ENCODE measurements at places on chromosomes 1 and 21.

- no peak for DNase-seq
Measured at GRCh38 chr1:101236516-101237228, at the start of gene S1PR1. Gene S1PR1, plus strand, starts transcription at chr1:101237019. Its CDS starts 1,966 bp downstream, at chr1:101238985.

GRCh38 chr1:91919962-91920361, 29.2 kb upstream of the BRDT start:
- DNase-seq: no peak

DNA sequence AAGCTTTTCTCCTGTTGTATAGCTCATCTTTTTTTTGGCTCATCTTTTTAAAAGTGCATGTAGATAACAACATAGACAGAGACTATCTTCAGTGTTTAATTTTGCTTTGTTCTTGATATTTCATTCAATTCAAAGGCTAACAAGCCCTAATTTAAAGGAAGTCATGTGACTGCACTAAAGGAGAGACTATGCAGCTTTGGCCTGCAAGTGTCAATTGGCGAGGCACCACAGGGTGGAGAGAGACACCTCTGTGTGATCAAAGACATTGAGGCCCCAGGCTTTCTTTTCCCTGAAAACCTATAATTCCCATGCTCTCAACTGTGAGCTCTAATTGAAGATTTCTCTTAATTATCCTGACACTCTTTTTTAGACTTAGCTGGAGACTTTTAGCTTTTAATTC, 53.6 kb downstream of the CHODL start:
- no peak for DNase-seq

- DNase-seq: no peak
Measured at GRCh38 chr1:168894397-168894903, 165.4 kb upstream of the DPT start.

- DNase-seq: no peak
Measured at GRCh38 chr1:172582889-172583288, 49.9 kb downstream of the SUCO start.

DNA sequence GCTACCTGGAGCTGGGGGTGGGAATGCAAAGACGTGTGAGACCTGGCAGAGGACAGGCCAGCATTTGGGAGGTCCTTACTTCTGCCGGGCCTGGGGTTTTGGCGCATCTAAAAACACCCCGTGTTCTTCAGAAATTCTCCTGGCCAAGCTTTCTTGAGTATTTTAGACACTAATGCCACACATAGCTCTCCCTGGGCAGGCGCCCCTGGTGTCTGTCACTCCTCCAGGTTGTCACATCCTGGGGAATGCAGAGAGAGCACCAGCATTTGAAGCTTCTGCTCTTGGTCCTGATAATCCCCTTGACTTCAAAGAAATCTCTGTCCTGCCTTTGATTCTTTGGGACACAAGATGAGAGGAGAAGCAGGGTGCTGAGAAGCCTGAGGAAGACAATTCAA, 6.0 kb downstream of the CAPN9 start:
- DNase-seq: peak; percentile 46

DNA sequence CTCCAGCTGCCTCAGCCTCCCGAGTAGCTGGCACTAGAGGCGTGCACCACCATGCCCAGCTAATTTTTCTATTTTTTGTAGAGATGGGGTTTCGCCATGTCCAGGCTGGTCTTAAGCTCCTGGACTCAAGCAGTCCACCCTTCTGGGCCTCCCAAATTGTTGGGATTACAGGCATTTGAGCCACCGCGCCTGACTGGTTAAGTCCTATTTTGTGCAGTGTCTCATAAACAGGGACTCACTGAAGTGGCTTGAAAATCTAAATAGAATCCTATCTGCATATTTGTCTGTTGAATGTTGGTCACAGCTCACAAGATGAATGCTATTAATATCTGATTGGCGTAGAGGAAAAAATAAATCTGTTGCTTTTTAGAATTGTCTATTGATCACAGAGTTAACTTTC, 5.9 kb upstream of the CHAF1B start:
- DNase-seq: no peak

GRCh38 chr21:32143241-32143939, 135.5 kb downstream of the MIS18A start:
- DNase-seq: no peak

GRCh38 chr1:188023206-188023605, 1194.5 kb downstream of the PLA2G4A start:
- no peak for DNase-seq

DNA sequence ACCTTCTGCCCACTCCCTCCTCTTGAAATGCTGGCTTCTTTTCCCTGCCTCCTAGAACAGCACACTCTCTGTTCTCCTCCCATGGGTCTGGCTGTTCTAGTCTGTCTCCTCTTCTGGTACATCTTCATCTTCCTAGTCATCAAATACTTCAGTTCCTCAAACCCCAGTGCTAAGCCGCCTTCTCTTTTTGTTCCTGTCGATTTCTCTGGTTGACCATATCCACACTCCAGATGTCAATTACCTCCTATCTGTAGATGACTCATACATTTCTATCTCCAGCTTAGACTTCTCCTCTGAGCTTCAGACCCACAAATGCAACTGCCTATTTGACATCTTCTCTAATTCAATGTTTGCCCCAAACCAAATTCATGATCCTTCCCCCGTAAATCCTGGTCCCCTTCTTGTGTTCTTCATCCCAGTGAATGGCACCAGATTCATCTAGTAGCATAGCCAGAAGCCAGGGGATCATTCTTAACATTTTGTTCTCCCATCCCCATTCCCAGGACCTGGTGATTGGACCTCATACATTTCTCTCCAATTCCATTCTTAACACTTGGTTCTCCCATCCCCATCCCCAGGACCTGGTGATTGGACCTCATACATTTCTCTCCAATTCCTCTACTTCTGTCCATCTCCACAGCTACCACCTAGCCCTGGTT, 35.9 kb downstream of the USP24 start:
- no peak for DNase-seq

DNA sequence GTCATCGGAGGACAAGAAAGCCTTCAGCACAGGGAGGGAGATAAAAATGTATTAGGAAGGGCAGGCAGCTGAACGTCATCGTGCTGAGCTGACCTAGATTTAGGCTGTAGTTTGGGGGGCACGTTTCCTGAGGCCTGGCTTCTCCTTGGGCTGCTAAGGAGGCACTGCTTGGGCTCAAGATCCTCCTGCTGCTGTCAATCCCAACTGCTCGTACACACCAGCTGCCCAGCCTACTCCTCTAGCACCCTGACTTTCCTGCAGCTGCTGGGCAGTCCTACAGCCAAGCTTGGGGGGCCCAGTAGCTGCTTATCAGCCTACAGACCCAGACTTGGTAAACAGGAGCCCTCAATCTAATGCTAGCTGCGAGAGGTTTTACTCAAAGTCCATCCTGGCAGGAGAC, 6.2 kb downstream of the TMEM35B start:
- DNase-seq: no peak

- no peak for DNase-seq
Measured at GRCh38 chr1:40397258-40397657, 23.7 kb downstream of the SMAP2 start.

- DNase-seq: no peak
Measured at GRCh38 chr1:29698033-29698432, 461.7 kb downstream of the PTPRU start.

- DNase-seq: no peak
Measured at GRCh38 chr1:65435987-65436386, 15.5 kb downstream of the LEPR start.

- no peak for DNase-seq
Measured at GRCh38 chr21:15298306-15298705, 233.5 kb upstream of the NRIP1 start.

GRCh38 chr21:45872902-45873301, 108.7 kb upstream of the COL6A1 start:
- no peak for DNase-seq

GRCh38 chr1:148334339-148335130, 148.6 kb downstream of the PPIAL4G start:
- peak; percentile 97 for DNase-seq

GRCh38 chr1:65311760-65312159, 2.4 kb downstream of the DNAJC6 start:
- DNase-seq: no peak

GRCh38 chr1:75543705-75544104, 67.2 kb downstream of the SLC44A5 start:
- no peak for DNase-seq

DNA sequence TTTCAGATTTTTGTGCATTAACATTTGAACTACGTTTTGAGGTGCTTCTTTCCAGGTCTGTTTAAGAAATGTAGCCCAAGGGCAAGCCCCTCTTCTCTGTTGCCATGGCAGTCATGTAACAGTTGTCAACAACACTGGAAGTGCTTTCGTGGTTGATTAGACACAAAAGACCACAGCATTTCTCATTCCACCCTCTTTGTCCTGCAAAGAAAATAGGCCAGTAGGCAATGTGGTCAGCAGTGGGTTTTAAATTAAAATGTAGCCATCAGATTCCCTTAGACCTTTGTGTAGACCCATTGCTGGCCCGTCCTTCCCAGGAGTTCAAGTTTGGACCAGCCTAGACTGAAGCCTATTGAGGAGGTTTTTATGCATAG, 35.4 kb downstream of the VANGL1 start:
- no peak for DNase-seq

GRCh38 chr1:37244083-37244480, 209.8 kb upstream of the GRIK3 start:
- DNase-seq: no peak

DNA sequence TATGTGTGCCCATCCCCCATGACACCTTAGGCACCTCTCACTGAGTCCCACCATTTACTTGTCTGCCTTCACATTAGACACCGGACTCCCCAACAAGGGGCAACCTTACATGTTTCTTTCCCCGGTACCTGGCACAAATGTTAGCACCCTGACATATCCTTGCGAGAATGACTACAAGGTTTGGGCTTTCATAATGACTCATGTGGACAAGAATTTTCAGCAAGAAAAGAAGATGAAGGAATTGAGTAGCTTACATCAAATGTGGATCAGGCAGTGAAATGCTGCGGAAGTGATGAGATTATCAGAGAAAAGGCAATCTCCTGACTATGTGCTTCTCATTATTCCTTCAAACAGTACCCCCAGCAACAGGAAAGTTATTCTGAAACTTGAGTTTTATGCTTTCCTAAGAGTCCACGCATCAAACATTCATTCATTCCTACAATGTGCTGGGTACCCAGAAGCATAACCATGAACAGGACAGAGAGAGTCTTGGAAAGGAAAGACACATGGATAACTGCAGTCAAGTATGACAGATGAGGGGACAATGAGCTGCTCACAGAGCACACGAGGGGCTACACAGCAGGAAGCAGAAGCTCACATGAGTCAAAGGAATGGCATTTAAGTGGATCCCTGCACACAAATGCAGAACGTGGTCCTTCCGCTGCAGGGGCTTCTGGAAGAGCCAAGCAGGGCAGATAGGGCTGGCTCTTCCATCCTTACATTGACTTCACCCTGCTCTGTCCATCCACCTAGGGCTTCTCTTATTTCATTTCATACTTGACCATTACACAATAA, 112.1 kb downstream of the PCNX2 start:
- no peak for DNase-seq

DNA sequence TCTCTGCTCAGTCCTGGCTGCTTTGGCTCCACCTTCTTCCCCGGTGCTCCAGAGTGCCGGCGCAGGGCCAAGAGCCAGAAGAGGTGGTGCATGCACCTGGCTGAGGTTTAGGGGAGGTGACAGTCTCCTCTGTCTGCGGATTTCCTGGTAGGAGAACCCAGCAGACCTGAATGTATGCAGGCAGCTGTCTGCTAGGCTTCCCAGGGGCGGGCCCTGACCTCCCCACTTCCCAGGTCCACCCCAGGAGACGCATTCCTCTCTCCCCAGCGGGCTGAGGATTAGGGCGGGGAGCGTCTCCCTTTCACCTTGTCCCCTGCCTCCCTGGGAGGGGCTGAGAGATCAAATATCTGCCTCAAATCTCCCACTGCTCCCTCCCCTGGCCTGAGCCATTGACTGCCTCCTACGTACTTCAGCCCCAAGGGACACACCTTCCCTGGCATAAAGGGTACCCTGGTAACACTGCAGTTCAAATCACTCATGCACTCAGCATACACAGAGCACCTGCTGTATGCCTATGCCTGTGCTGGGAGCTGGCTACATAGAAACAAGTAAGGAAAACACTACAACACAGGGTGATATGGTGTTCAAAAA, 27.5 kb downstream of the DMBX1 start:
- no peak for DNase-seq

DNA sequence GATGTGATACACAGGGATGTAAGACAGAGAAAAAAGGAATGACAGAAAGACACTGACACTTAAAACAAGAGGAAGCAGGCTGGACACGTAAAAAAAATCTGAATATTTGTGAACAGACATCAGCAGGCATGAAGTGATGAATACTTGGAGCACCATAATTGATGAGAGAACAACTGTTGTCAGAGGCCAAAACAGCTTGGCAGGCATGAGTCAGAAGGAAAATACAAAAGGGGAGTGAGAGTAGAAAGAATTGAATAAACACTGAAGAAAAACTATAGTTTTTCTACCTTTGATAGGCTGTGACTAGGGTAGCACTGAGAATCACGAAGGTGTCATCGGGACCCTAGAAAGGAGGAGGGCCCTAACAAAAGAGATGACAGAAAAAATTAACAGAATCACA, 21.6 kb upstream of the GUCA2A start:
- no peak for DNase-seq

GRCh38 chr1:178510155-178510554, 2.8 kb upstream of the TEX35 start:
- no peak for DNase-seq

DNA sequence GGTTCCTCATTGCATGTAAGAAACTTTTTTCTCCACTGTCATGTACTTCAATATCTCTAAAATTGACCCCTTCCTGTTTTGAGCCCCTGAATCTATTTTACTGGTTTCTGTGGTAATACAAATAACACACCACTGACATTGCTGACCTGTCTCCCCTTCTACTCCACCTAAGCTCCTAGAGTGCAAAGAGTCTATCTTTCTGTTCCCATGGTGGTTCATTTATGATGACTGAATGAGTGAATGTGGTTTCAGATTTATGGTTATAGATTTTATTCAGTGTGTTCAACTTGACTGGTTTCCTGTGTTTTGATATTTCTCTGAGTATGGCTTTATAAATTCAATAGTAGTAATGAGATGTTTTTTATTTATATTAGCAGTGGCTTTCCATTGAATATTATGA, 127.7 kb downstream of the MAGI3 start:
- no peak for DNase-seq

DNA sequence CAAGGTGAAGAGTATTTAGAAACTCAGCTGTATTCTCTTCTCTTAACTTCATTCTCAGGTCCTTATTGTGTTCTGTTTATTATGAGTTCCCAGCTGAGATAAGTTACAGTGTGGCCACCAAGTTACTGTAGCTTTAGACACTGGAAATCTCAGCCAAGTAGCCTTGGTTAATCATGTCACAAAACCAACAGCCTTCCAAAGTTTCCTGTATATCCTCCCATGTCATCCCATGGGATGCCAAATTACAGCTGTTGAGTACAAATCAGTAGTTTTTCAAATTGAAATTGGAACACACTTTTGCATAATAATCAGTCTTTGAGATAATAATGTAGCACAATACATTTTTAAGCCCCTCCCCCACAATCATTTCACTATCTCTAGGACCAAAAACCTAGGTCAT, 10.7 kb downstream of the ADAMTS5 start:
- no peak for DNase-seq

GRCh38 chr1:2556678-2557481, 709 bp downstream of the TNFRSF14 start:
- DNase-seq: no peak
